ENCODE measurements at places on chromosomes 3 and 15.
A peak's percentile ranks its signal among the peaks of the same experiment; 100 is the strongest.

GRCh38 chr3:100316641-100317069, 17.9 kb upstream of the NIT2 start:
- H3K36me3 ChIP-seq, result peaks cover 37% of the 10 kb centered on the region
- peaks cover 5% of the 10 kb centered on the region for H3K4me1 ChIP-seq
- H3K4me3 ChIP-seq, result no peak overlapping the region
- H3K27me3 ChIP-seq, result no peaks in the 10 kb centered on the region
- ATAC-seq, result peak; percentile 52

DNA sequence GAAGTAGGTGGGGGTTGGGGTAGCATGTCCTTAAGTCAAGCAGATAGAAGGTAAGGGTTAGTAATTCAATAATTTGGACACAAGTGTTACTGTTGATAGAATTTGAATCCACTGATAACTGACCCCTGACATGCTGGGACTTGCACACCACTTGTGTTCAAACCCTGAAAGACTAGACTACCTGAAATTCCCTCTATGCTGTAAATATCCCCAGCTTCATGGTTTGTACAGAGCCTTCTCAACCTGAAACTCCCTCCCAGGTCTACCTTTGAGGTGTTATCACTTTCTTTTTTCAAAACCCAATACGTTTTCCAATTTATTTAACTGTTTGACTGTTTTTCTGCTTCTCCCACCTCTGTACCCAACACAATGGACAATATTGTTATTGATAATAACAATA, 459.6 kb downstream of the NLGN1 start:
- ATAC-seq, result no peak
- H3K4me1 ChIP-seq, result no peaks in the 10 kb centered on the region
- no peak overlapping the region for H3K4me3 ChIP-seq
- no peaks in the 10 kb centered on the region for H3K27me3 ChIP-seq

GRCh38 chr15:73065114-73065513, 12.9 kb downstream of the NEO1 start:
- H3K36me3 ChIP-seq, result no peaks in the 10 kb centered on the region
- no peak overlapping the region for H3K27ac ChIP-seq
- H3K4me3 ChIP-seq, result no peak overlapping the region
- peaks cover 7% of the 10 kb centered on the region for H3K4me1 ChIP-seq

- no peak overlapping the region for H3K27ac ChIP-seq
- H3K4me1 ChIP-seq, result no peaks in the 10 kb centered on the region
- no peaks in the 10 kb centered on the region for H3K27me3 ChIP-seq
- H3K4me3 ChIP-seq, result no peak overlapping the region
Observed at GRCh38 chr3:164460851-164461250, 617.4 kb downstream of the SI start.

GRCh38 chr3:190644766-190645165, 130.9 kb downstream of the IL1RAP start:
- H3K4me1 ChIP-seq, result no peaks in the 10 kb centered on the region
- no peak overlapping the region for H3K27ac ChIP-seq
- no peak overlapping the region for H3K4me3 ChIP-seq
- no peak for ATAC-seq

- no peaks in the 10 kb centered on the region for H3K4me1 ChIP-seq
- no peak for ATAC-seq
- no peaks in the 10 kb centered on the region for H3K36me3 ChIP-seq
- no peak overlapping the region for H3K27ac ChIP-seq
- H3K4me3 ChIP-seq, result no peak overlapping the region
Observed at GRCh38 chr15:97849183-97849582, 111.3 kb upstream of the ARRDC4 start.

DNA sequence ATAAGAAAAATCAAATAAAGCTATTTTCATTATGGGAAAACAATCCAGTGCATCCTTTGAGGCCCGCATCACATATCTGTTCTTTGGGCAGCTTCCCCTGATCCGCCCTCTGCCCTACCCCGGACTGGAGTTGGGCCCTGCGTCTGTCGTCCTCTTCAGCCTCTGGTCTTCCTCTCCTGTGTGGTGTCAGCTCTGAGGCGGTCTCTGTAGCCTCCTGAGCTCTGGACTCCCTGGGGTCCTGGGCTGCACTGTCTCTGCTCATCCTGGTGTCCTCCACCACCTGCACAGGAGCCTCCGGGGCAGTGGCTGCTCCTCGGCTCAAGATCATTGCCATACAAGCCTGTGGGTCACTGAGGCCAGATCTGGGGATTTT, 7.4 kb upstream of the SNX22 start:
- no peak overlapping the region for H3K4me3 ChIP-seq
- ATAC-seq, result no peak
- H3K36me3 ChIP-seq, result peaks cover 47% of the 10 kb centered on the region
- no peaks in the 10 kb centered on the region for H3K4me1 ChIP-seq

DNA sequence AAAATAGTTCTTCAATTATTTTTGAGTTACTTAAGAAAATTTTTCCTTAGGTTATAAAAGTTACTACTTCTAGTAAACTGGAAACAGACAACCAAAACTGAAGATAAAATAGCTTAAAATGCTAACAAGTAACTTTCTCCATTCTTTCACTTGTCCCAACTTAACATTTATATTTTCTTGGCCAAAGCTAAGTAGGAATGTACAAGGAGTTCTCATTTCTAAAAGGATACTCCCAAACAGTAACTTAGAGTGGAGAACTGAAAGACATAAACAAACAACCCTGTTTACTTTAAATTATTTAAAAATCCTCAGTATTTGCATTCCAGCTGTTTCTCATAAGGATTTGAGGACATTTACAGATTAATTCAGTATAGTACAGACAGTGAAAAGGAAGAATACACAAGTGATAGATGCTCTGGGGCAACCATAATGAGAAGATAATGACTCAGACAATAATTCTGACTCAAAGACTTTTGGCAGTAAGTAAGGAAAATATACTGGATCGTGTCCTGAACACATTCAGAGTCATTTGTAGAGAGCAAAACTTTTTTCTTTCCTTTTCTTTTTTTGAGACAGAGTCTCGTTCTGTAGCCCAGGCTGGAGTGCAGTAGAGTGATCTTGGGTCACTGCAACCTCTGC, 29.2 kb upstream of the ANXA2 start:
- H3K4me1 ChIP-seq, result peaks cover 6% of the 10 kb centered on the region
- H3K36me3 ChIP-seq, result peaks cover 62% of the 10 kb centered on the region
- no peak overlapping the region for H3K4me3 ChIP-seq
- H3K27me3 ChIP-seq, result no peaks in the 10 kb centered on the region
- ATAC-seq, result no peak
- H3K27ac ChIP-seq, result no peak overlapping the region

DNA sequence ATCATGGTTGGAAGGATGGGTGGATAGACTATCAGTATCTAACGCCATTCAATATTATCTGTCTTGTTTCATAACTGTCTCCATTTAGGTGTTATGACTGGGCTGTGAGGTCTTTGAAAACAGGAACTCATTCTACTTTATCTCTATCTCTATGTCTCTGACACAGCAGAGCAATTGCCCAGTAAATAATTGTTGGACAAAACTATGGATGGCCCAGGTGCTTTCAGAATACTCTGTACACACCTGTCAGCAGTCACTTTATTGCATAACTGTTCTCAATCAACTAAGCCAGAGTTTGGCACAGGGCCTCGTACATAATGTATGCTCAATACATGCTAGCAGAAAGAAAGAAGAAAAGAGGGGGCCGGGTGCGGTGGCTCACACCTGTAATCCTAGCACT, 210.3 kb downstream of the OPA1 start:
- no peaks in the 10 kb centered on the region for H3K36me3 ChIP-seq
- no peak overlapping the region for H3K27ac ChIP-seq
- no peak for ATAC-seq
- no peaks in the 10 kb centered on the region for H3K4me1 ChIP-seq
- H3K27me3 ChIP-seq, result peaks cover 11% of the 10 kb centered on the region

DNA sequence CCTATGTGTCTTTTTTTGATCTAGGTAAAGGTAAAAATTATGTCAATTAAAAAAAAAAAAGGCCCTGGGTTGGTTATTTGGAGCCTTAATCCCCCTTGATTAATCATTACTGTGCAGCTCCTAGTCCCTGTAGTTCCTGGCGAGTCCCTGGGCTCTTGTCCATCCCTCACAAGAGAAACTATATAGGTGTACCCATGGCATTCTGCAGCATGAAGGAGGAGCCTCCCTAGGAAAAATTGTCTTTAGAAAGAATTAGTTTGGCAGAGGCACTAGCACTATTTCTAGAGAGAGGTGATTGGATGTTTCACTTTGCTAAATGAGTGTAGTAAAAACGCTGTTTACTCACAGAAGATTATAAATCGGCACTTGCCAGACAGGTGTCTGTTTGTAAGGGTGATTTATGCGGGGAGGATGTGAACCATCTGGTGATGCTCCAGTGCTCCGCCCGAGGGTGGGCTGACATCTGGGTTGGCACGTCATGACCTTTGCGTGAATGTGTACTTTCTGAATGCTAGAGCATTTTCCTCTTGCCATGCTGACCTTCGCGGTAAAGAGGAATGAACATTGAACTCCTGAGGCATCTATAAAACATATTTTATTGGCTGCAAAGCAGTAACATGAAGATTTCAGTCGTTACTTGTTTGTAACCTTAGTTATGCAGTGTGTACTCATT, 12.6 kb downstream of the PLCL2 start:
- H3K4me3 ChIP-seq, result peak overlapping the region; percentile 60
- H3K4me1 ChIP-seq, result peaks cover 60% of the 10 kb centered on the region
- ATAC-seq, result no peak
- H3K27me3 ChIP-seq, result no peaks in the 10 kb centered on the region

DNA sequence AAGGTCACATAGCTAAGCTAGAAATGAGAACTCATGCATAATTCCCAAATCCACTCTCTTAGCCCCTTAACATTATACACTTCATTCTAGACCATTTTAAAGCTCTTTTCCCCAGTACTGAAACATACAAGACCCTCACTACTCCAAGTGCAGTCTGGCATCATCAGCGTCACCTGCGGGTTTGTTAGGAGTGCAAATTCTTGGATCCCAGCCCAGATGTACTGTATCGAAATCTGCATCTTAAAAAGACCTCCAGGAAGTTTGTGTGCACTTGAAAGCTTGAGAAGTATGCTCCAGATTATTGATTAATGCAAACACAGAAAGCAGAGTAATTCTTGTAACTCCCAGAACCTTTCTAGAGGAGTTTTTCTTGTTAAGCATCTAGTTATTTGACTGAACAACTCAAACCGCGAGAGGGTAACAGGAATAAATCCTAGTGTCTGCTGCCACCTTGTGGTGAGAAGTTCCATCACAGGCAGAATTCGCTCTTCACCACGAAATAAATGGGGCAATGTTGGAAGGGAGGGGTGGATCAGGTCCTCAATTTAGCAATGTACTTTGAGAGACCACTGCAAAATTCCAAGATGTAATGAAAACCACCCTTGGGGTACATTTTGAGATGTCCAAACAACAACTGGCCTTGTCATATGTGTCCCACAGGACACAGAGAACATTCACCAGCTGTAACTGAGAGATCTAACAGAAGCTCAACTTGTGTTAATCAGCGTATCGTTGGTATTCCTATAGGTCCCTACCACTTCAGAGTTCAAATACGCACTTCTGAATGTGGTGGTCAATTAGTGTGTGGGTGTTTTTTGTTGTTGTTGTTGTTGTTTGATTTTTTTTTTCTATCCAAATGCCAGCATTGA, 583 bp upstream of the C3orf49 start:
- no peak overlapping the region for H3K4me3 ChIP-seq
- no peak overlapping the region for H3K27ac ChIP-seq
- no peaks in the 10 kb centered on the region for H3K36me3 ChIP-seq
- no peaks in the 10 kb centered on the region for H3K27me3 ChIP-seq

- no peaks in the 10 kb centered on the region for H3K36me3 ChIP-seq
- no peak for ATAC-seq
- H3K27ac ChIP-seq, result no peak overlapping the region
- H3K27me3 ChIP-seq, result no peaks in the 10 kb centered on the region
- no peak overlapping the region for H3K4me3 ChIP-seq
Observed at GRCh38 chr3:95434491-95434890, 1371.6 kb downstream of the NSUN3 start.

- ATAC-seq, result no peak
- H3K27me3 ChIP-seq, result peaks cover 28% of the 10 kb centered on the region
- H3K27ac ChIP-seq, result no peak overlapping the region
- H3K4me3 ChIP-seq, result no peak overlapping the region
- no peaks in the 10 kb centered on the region for H3K36me3 ChIP-seq
Observed at GRCh38 chr3:3015185-3016089, 94.7 kb downstream of the IL5RA start.

Data from activated T-helper 17 cell treated with anti-CD3 and anti-CD28 coated beads, Interleukin-2, amount 50 U/mL, for 72 hours (primary cell).